Hypothalamus (tissue), 51 donors: ENCODE measurements at places on chromosomes 2 and 18.

- DNase-seq: peak; percentile 20
These were observed 103.7 kb downstream of the BIN1 start for GRCh38 chr2:127003070-127003800.

DNA sequence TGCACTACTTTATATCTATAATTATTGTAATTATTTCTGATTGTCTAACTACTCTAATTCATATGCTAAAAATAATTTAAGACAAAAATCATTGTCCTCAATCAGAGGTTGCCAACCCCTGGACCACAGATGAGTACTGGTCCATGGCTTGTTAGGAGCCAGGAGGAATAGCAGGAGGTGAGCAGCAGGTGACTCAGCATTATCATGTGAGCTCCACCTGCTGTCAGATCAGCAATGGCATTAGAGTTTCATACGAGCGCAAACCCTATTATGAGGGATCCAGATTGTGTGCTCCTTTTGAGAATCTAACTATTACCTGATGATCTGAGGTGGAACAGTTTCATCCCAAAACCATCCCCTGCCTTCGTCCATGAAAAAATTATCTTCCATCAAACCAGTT, 1434.4 kb downstream of the LRP1B start:
- no peak for DNase-seq

GRCh38 chr2:152106464-152106863, 7.6 kb upstream of the CACNB4 start:
- DNase-seq: no peak

- DNase-seq: no peak
These were observed 206.4 kb downstream of the NBAS start for GRCh38 chr2:15354596-15355366.

- DNase-seq: no peak
These were observed 309.3 kb upstream of the MEX3C start for GRCh38 chr18:51506811-51507210.

- DNase-seq: no peak
These were observed 1311.1 kb upstream of the NRXN1 start for GRCh38 chr2:52343010-52343409.

GRCh38 chr2:213159768-213160167, 8.4 kb upstream of the IKZF2 start:
- DNase-seq: no peak

- DNase-seq: no peak
These were observed 70.5 kb upstream of the PPP1CB start for GRCh38 chr2:28681158-28681571.

DNA sequence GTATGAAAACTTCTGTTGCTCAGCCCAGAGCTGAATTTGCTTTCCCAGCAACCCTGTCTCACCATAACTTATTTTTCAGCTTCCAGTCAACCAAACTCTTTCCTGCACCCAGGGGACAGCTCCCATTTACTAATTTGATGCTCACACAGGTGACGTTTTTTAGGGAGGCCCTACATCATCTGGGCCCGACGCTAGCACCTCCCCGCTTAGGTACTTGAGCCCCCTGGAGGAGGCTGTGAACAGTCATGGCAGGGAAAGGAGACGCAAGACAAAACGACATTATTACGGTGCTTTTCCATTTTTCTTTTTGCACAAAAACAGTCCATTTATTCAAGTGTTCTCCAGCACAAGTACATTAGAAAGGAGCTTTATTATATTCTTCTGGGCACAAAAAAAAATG, 59.2 kb upstream of the POMC start:
- DNase-seq: no peak

- no peak for DNase-seq
These were observed 340.6 kb downstream of the NYAP2 start for GRCh38 chr2:225740086-225740485.

- DNase-seq: no peak
These were observed 86.6 kb downstream of the ORC4 start for GRCh38 chr2:147933931-147934330.

GRCh38 chr2:134873152-134873551, 34.7 kb downstream of the ACMSD start:
- DNase-seq: no peak

DNA sequence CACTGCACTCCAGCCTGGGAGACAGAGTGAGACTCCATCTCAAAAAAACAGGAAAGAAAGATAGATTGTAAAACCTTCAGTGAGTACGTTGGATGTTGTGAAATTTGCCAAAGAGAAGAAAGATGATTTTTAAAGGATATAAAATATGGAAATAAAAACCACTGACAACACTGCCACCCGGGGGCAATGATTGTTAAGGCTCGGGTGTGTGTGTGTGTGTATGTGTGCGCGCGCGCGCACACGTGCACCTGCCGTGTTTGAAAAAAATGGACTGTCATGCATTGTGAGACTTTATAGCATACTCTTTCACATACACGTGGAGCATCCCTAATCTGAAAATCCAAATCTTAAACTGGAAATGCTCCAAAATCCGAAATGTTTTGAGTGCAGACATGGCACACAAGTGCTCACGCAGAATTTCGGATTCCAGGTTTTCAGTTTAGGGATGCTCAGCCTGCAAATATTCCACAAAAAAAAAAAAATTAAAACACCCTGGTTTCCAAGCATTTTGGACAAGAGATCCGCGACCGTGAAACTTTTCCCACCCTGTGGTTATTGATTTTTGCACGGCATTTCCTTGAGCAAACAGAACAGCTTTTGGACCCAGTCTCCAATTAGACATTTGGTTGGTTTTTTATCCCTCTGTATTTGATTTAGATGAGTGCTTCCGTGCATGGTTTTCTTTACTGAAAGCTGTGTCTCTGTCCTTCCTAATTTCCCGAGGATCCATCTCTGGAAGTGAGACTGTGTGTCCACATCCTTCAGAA, 269.2 kb downstream of the AGAP1 start:
- no peak for DNase-seq

GRCh38 chr2:218313356-218313755, 21.1 kb upstream of the TMBIM1 start:
- DNase-seq: no peak

DNA sequence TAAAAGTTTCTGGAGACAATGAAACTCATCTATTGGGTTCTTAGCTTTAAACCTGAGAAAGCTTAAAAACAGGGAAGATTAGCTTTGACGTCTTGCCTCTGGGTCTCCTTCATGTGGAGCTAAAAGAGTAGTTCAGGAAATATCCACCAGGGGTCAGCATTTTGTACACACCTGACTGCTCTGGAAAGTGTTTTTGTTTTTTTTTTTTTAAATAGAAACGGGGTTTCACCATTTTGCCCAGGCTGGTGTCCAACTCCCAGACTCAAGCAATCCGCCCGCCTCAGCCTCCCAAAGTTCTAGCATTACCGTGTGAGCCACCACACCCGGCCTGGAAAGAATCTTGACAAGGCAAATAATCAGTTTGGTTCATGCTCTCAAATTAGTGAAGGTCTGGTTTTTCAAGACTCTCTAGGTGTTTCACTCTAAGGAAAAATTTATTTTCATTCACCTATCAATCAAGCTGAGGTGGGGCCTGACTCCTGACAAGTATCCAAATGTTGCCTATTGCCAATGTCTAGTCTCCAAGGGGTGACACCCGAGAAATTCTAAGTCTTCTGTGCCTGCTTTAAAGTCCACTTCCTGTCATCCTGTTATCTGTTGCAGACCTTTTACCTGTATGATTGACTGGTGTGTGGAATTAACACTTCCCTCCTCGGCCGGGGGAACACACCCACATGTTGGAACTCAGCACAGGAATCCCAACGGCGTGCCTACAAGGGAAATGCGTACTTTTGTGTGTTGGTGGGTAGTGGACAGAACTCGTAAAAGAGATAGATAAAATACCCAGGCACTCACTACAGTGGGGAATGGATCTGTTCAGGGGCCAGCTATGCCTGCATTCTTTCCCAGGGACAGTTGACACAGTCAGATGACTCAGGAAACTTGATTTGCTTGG, 11.3 kb downstream of the IL1RN start:
- no peak for DNase-seq

DNA sequence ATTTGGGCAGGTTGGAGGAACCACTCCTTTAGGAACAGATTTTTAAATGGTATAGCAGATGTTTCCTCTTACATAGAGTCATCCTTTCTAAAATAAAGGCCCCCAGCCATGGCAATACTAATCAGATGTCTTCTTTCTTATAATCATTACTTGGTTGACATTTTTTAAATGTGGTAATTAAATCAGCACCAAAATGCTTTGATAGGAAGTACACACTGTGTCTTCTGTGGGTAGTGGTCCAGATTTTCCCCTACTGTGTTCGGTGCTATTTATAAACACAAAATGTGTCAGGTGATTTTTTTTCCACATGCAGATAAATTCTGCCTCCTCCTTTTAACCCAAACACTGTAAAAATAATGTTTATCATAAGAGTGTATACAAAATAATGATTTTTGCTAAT, 200.9 kb upstream of the DTNA start:
- no peak for DNase-seq

GRCh38 chr2:130824492-130825061, 12.1 kb upstream of the ARHGEF4 start:
- no peak for DNase-seq

GRCh38 chr2:26068602-26069298, 34.9 kb downstream of the RAB10 start:
- DNase-seq: no peak

DNA sequence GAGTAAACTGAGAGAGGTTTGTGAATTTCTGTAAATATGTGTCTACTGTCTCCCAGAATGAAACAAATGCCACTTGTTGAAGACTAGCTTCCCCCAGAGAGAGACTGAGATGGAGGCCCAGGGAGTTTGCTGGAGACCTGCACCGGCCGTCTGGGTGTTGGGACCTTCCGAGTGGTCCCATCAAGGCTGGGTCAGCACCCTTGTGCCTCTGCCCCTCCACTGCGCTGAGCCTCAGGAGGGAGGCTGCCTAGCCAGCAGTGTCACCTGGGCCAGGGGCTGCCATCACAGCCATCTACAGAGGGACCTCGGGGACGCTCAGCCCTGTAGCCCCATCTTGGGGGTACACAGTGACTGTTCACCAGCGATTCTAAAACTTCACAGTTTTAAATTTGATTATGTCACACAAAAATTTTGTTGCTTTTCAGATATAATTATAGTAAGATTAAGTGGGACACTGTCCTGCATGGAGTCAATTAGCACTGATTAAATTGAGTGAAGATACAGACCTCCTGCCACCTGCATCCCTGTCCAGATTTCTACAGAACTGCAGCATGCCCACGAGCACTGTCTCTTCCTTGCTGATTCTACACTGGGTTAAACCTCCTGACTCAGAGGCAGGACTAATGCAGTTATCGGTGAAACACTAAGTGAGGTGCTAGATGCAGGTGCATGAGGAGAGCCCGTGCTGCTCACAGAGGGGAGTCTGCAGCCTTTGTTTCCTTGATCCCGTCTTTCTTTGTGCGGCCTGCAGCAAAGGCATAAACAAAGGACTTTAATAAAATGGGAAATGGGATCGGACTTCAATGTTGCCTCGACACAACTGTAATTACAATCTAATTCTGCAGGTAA, 50.5 kb downstream of the TMEM18 start:
- DNase-seq: no peak
